ENCODE measurements at places on chromosomes 5 and 9.

- no peak for DNase-seq
Observed at GRCh38 chr9:115349542-115349941, 231.6 kb upstream of the TNC start.

- DNase-seq, result no peak
Observed at GRCh38 chr5:65482736-65483545, 1.2 kb upstream of the ADAMTS6 start.

- DNase-seq, result no peak
Observed at GRCh38 chr9:87513880-87514535, 16.3 kb downstream of the DAPK1 start.

- no peak for DNase-seq
Observed at GRCh38 chr5:156584871-156585270, 257.9 kb downstream of the SGCD start.

DNA sequence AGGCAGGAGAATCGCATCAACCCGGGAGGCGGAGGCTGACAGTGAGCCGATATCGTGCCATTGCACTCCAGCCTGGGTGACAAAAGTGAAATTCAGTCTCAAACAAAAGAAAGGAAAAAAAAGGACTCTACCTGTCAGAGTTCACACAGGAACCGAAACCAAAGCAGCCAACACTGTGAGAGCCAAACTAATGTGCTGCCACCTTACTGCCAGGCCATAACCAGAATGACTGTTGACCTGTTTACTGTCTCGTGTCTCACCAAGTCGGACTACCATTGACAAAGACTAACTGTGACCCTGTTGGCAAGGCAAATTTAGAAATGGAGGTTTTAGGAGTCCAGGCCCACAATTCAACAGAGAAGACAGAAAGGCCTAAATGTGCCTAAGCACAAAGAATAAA lies 112.4 kb downstream of the ANXA2R start:
- DNase-seq, result no peak

DNA sequence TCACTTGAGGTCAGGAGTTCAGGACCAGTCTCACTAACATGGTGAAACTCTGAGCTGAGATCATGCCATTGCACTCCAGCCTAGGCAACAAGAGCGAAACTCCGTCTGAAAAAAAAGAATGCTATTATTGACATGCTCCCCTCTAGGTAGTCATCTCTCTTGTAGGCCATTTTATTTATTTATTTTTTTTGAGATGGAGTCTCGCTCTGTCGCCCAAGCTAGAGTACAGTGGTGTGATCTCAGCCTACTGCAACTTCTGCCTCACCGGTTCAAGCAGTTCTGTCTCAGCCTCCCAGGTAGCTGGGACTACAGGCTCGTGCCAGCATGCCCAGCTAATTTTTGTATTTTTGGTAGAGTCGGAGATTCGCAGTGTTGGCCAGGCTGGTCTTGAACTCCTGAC lies 20.6 kb upstream of the NIM1K start:
- no peak for DNase-seq

Data from activated T-cell treated with anti-CD3 and anti-CD28 coated beads for 24 hours (primary cell).